NCI-H510A treated with DMSO at 0.1 percent for 48 hours (cell line): ENCODE measurements at places on chromosomes 1 and 21.

GRCh38 chr21:45078877-45079281 is 4.5 kb downstream of the ADARB1 start:
- no peak for DNase-seq

DNA sequence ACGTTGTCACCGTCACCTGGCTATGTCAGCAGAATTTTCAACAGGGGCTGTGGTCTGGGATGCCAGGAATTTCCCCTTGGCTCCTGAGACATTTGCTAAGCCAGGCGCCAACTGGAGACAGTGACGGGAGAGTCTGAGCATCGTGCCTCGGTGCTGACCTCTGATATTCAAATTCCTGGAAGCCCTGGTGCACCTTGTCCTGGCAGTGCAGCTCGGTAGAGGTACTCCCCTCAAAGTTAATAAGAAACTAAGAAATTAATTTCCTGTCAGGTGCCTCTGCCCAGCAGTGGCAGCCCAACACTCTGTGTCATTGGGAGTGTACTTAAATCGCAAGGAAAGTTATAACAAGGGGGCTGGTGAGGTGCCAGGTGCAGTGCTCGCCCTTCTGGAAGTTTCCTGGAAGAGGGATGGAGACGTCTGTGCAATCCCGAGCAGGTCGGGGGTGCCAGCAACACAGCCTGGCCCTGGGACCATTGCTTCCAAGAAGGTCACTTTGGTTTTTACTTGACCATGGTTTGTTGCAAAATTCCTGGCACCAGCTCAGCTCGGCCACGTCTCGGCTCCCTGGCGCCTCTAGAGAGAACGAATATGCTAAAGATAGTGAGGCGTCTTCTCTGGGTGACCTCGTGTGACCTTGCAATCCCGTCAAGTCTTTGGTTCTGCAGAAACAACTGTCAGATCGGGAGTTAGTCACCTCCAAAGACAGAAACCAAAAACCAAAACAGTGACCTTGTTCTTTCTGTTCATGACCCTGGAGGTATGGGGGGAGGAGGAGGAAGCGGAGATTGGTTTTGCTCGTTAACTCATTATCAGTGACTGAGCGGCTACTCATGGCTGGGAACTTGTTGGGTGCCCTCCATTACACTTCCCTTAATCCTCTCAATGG is 149.5 kb upstream of the VAMP3 start:
- DNase-seq, result no peak

- no peak for DNase-seq
These were observed 174.5 kb upstream of the PLXNA2 start for GRCh38 chr1:208418667-208419066.

GRCh38 chr1:114238053-114238452 is 84.4 kb upstream of the SYT6 start:
- DNase-seq, result no peak

GRCh38 chr1:193181536-193181935 is 4.9 kb downstream of the B3GALT2 start:
- DNase-seq, result no peak

DNA sequence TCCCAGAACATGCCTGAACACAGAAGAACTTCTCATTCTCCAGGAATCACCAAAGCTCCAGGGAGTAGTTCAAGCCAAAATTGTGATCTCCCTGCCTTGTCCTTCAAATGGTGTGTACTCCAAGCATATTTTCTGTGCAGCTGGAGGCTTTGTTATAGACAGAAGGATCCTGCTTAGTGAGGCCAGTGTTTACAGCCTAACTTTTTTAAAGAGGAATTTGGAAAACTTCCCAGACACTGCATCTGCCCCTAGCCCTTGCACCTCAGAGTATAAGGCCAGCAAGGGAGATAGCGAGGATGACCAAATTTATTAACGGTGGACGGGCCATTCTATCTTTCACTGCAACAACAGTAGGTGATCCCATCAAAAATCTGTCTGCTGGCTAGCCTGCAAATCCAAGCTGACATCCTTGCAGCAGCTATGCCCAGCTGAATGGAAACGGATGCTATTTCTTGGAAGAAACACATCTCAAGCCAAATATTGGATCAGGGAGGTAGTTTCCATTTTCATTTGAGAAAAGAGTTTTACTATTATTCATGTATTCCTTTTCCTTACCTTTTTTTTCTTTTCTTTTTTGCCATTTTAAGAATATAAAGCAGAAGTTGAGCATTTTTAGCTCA is 249.8 kb downstream of the USH2A start:
- DNase-seq, result no peak

DNA sequence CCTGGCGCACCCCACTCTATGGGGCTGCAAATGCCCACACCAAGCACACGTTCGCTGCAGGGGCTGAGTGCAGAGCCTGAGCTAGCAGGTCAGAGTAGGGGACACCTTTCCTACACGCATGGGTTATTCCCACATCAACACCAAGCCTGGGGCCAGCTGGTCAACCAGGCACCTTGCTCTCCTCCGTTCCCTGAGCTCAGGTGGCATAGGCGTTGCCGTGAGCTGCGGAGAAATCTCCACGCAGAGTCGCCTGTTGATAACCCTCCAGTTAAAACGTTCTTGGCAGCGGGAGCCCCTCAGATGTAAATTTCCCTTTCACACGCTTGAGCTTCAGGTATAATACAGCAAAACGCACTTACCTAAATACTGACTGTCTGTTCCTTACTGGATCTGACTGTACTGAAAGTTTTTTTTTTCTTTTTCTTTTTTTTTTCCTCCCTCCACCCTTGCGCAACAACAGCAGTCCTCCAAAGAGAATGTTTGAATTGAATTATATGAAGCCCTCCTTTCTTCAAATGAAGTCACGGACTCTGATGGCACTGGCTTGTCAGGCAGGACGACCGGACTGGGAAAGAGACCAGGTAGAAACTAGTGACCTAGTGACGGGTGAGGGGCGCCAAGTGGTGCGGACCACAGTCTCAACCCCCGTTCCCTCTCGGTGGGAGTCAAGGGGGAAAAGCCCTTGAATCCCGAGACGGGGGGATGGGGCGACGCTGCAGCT is 2.1 kb downstream of the BRINP3 start:
- DNase-seq, result no peak

DNA sequence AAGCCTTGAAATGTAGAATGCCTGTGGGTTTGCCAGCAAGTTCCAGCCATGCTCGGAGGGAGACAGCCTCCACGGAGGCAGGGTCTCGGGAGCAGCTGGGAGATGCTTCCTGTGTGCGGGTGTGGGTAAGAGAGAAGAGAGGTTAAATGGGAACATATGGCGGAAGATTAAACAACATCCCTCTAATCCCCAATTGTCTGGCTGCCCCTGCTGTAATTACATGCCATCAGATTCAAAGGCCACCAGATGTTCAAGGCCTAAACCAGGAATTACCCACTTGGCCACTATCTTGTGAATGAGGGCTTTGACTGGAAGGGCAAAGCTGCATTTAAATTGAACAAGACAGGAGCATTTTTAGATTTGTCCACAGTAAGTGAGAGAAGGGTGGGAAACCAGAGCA is 81.4 kb upstream of the BACE2 start:
- DNase-seq, result no peak

DNA sequence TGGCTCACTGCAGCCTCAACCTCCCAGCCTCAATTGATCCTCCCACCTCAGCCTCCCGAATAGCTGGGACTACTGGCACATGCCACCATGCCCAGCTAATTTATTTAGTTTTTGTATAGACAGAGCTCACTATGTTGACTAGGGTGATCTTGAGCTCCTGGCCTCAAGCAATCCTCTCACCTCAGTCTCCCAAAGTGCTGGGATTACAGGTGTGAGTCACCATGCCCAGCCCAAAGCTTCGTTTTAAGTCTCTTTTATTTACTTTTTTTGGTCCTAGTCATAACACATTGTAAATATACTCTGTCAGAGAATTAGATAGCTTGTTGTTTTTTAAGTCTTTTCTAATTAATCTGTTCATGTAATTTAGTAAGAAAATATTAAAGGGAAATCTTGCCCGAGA is 42.8 kb downstream of the KCNK1 start:
- DNase-seq, result no peak

- DNase-seq, result no peak
These were observed 75.2 kb downstream of the MPZL1 start for GRCh38 chr1:167797015-167797414.

GRCh38 chr1:241730031-241730430 is 78.0 kb downstream of the WDR64 start:
- DNase-seq, result no peak

DNA sequence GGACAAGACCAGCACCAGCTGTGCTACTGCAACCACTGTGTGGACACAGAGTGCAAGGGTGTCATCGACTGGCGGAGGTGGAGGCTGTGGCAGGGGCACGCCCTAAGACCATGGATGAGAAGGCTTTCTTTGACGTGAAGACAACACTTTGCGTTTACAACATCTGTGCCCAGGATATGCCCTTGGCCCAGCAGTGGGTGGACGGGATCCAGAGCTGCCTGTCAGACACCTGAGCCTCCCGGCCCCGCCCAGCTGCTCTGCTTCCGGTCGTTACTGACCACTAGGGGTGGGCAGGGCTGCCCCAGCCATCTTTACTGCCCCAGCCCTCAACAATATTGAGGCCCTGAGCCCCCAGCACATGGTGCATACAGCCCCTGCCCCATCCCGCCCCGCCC is 21.4 kb upstream of the NPPB start:
- DNase-seq, result peak; percentile 18

DNA sequence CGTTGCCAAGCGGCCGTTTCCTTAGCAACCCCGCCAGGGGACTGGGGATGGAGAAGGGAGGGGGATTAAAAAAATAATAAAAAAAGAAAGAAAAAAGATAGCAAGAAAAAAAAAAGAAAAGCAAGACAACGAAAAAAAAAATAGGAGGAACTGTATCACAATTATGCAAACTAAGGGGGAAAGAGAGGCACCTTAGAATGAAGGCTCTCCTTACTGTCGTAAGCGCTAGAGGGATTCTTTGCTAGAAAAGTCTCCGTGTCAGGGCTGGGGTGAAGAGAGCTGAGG is 625 bp upstream of the NEGR1 start:
- DNase-seq, result no peak

- DNase-seq, result no peak
These were observed 56.9 kb downstream of the KIF1B start for GRCh38 chr1:10267319-10267718.

- DNase-seq, result no peak
These were observed 12.9 kb upstream of the PDE9A start for GRCh38 chr21:42640486-42640885.

- no peak for DNase-seq
These were observed 24.1 kb upstream of the RNF19B start for GRCh38 chr1:32988665-32989064.

GRCh38 chr21:28801906-28802305 is 190.8 kb downstream of the LTN1 start:
- no peak for DNase-seq

GRCh38 chr1:200042119-200042551 is 14.6 kb downstream of the NR5A2 start:
- no peak for DNase-seq

DNA sequence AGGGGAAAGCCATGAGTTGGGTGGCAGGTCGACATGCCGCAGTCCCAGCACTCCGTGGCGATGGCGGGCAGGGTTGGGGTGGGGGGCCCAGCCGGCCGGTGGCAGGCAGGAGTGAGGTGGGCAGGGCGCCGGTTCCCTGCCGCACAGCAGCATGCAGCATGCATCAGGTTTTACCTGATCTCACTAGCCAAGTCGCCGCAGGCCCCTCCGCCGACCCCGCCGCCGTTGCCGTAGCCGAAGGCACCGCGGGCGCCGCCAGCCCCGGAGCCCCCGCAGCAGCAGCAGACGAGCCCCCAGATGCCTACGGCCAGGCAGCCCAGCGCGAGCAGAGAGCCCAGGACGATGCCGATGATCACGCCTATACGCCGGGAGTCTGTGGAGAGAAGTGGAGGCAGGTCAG is 6.7 kb downstream of the VSIG8 start:
- DNase-seq, result no peak

DNA sequence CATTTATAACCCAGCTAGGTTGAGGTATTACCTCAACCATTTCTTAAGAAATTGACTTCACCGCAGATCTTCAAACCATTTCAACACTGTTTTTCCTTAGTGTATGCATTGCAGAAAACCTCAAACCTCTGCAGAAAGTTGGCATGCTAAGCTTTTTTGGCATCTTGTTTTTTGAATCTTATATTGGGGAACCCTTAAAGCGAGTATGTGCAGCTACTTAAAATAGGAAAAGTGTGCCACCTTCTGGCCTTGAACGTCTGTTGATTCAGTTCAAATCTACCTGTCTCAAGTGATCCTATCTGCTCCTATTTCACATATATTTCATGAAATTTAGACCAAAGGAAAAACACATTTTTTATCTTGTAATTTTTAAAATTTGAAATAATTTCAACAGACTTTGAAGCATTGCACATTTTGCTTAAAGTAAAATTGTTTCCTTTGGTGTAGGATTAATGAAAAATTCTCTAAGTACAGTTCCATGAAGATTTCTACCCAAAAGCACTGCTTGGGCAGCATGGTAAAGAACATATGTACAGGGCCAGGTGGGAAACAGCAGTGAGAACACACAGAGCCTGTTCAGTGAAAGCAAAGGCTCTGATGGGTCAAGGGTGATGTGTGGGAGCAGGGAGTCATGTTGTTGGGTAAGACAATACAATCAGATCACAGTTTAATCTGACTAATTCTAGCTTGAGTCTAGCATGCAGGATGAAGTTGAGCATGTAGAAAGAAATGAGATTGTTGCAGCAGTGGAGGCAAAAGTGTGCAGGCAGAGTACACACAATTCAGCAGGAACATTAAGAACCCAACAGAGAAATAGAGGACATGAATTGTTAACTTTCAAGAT is 17.2 kb downstream of the HENMT1 start:
- DNase-seq, result peak; percentile 83

DNA sequence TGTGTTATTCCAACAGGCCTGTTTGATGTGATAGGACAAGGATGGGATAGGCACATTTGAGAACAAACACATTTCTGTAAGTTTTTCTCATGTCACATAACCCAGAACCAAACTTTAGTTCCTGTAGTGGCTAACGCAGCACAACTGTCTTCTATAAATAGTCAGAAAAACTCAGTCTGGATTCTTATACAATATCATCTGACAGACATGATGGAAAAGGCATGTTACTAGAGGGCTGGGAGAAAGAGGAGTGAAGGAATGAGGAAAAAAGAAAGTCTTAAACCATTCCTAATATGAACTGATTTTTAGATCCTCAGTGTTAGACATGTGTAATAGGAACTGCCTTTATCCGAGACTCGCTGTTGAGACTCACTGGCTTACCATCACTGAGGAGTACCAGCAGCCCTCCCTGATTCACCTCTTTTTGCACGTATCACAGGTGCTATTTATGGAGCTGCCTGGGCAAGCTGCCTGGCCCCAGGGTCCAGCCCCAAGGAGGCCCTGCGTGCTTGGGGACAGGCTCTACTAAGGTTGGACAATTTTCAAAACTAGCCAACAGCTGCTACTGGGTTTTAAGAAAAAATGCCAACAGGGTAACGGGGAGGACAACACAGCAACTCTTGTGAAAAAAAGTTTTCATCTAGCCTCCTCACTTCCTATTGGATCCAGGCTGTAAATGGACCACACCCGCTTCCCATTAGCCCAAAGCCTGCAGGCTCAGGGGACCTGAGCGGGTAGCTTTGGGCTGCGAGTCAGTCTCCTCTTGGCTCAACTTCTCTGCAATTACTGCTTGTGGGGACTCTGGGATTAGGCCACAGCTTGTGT is 30.7 kb upstream of the SERBP1 start:
- no peak for DNase-seq

DNA sequence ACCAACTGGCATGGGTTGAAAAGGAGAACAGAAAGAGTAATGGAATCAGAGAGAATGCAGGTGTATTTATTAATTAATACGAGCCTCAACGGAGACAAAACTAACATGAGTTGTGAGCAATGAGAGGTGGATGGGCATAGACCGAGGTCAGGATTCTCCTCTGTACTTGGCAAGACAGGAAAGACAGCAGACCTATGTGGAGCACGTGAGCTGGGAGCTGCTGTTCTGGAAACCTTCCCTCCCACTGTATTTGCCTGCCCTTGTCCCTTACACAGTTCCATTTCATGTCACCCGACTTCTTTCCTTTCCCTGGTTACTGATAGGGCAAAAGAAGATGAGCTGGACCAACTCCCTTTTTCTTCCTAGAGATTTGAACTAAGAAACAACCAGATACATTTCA is 110.9 kb downstream of the MRPS6 start:
- no peak for DNase-seq
